ENCODE measurements at places on chromosomes 4 and X. TPM values are rescaled to one million over a fixed set of nuclear protein-coding genes. Genes with fewer than 3 reads are reported as not detected.

The TMEM154 gene
- not detected for total RNA-seq

The VMA21 gene
- 46.1 TPM for total RNA-seq

The GSX2 gene
- not detected for total RNA-seq

The MAGEC2 gene
- total RNA-seq, result not detected

The TEX11 gene
- not detected for total RNA-seq

The PNMA3 gene
- not detected for total RNA-seq

The RNF175 gene
- total RNA-seq, result not detected

The GPR143 gene
- total RNA-seq, result 0.49 TPM

The TSPAN7 gene
- total RNA-seq, result not detected

The VGLL1 gene
- total RNA-seq, result not detected

The BEND2 gene
- total RNA-seq, result not detected

The SLC9B1 gene
- total RNA-seq, result not detected

The NUDT10 gene
- 6.6 TPM for total RNA-seq

The CRLF2 gene
- total RNA-seq, result not detected

The POU3F4 gene
- not detected for total RNA-seq

The TRMT10A gene
- 16.6 TPM for total RNA-seq

The KIAA1210 gene
- total RNA-seq, result not detected

The HAND2 gene
- total RNA-seq, result not detected

The AFM gene
- not detected for total RNA-seq

The ODAPH gene
- 0.17 TPM for total RNA-seq

The GUCY1A1 gene
- 15.5 TPM for total RNA-seq

The TMSB15A gene
- total RNA-seq, result not detected

The POF1B gene
- total RNA-seq, result not detected

The GUCY1B1 gene
- total RNA-seq, result 35.6 TPM

The CENPC gene
- 5.4 TPM for total RNA-seq

The FDCSP gene
- total RNA-seq, result not detected

The NHS gene
- 2.4 TPM for total RNA-seq

The CTAG1A gene
- not detected for total RNA-seq

The SLC6A14 gene
- total RNA-seq, result not detected

The CFAP47 gene
- 3.4 TPM for total RNA-seq

The PNMA6F gene
- total RNA-seq, result not detected

The PCDH10 gene
- total RNA-seq, result 2.5 TPM

The TLR3 gene
- 2.4 TPM for total RNA-seq

The KIT gene
- not detected for total RNA-seq

The MAGEA9B gene
- total RNA-seq, result not detected

The CT45A5 gene
- total RNA-seq, result not detected

The LEF1 gene
- total RNA-seq, result not detected

The HTR2C gene
- total RNA-seq, result not detected

The RHOH gene
- 0.24 TPM for total RNA-seq

The ZNF280C gene
- 2.9 TPM for total RNA-seq

The LIN54 gene
- 13.1 TPM for total RNA-seq

The TNMD gene
- total RNA-seq, result not detected

The SMR3B gene
- total RNA-seq, result not detected

The MAGEA2 gene
- total RNA-seq, result not detected

The FHDC1 gene
- 2.8 TPM for total RNA-seq

The BRS3 gene
- total RNA-seq, result not detected

The PCGF3 gene
- total RNA-seq, result 21.3 TPM

The CSAG2 gene
- not detected for total RNA-seq

The SYNPO2 gene
- not detected for total RNA-seq

The CACNA1F gene
- not detected for total RNA-seq

The AMOT gene
- not detected for total RNA-seq

The CD99 gene
- total RNA-seq, result 156 TPM

The PJA1 gene
- 32.7 TPM for total RNA-seq
